ENCODE measurements at places on chromosomes 1 and 21.
A peak's percentile ranks its signal among the peaks of the same experiment; 100 is the strongest.

DNA sequence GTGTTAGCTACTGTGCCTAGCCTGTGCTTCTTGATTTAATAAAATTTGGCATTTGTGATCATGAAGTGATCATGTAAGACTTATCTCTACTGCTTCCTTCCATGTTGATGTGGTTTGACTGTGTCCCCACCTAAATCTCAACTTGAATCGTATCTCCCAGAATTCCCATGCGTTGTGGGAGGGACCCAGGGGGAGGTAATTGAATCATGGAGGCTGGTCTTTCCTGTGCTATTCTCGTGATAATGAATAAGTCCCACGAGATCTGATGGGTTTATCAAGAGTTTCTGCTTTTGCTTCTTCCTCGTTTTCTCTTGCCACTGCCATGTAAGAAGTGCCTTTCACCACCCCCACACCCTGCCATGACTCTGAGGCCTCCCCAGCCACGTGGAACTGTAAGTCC is at the start of gene OVAAL:
OVAAL (plus strand) TSS at position 301 of the 400 bp plus-strand sequence.
- DNase-seq, result no peak

- DNase-seq, result no peak
These were observed 52.3 kb downstream of the PLEKHA6 start for GRCh38 chr1:204307334-204307883.

DNA sequence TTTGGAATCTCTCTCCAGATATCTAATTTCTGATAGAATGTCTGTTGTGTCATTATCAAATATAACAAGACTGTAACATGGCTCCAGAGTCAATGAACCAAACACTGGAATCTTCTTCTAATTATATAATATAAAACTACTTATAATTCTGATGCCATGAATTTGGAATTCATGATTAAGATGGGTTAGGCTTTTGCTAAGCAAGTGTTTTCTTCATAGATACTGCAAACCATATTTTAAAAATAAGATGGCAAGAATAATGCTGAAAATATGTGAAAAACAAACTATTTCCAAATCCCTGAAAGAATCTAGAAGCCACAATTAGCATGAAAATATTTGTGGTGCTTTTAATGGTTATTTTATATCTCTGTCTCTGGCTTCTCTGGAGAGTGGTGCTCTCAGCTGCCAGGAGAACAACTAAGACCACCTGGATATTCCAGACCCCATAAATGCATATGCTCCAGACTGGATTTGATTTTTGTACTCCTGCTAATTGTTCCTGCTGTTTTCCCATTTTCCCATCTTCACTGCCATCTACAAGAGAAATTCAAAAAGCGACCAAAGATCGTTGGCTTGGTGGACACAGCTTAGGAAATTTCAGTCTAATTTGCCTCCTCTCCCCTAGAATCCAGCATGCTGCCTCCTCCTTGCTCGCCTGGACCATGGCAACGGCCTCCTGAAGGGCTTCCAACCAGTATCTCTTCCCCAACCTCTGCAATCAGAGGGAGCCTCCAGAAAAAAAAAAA is 418.9 kb downstream of the SETD4 start:
- no peak for DNase-seq

- no peak for DNase-seq
These were observed 7.9 kb downstream of the TFAP2E start for GRCh38 chr1:35580949-35581388.

GRCh38 chr1:44609412-44609767 is 64.9 kb downstream of the TMEM53 start:
- peak; percentile 20 for DNase-seq

DNA sequence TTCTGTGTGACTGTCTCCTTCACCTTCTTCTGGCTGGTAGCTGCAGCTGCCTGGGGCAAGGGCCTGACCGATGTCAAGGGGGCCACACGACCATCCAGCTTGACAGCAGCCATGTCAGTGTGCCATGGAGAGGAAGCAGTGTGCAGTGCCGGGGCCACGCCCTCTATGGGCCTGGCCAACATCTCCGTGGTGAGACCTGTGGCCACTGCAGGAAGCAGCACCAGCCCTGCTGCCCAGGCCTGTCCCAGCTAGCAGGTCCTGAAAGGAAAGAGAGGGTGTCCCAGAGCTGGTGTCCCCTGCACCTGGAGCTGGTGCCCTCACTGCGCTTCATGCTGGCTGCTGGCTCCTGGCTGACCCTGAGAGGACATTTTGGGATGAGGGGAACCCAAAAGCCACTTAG is 5.9 kb upstream of the ATXN7L2 start:
- DNase-seq, result no peak

- peak; percentile 21 for DNase-seq
These were observed 76.9 kb downstream of the EPS15 start for GRCh38 chr1:51442198-51442597.

GRCh38 chr1:248818505-248819374 is 7.0 kb downstream of the SH3BP5L start:
- peak; percentile 14 for DNase-seq

DNA sequence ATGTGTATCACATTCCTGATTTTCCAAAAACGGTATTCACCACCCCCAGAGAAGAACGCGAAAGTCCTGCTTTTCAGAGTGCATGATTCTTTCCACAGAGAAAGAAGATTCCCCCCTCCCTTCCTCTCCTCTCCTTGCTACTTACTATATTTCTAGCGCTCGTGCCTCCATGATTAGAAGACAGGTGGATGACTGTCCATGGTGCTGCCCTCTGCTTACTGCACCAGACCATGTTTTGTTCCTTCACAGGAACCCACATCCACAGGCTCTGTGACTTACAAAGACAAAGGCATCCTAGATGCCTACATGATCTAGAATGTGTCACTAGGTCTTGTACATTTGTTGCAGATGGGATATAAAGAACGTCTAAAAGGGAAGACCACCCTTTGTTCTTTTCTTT is 49.1 kb upstream of the ZNF648 start:
- peak; percentile 10 for DNase-seq

DNA sequence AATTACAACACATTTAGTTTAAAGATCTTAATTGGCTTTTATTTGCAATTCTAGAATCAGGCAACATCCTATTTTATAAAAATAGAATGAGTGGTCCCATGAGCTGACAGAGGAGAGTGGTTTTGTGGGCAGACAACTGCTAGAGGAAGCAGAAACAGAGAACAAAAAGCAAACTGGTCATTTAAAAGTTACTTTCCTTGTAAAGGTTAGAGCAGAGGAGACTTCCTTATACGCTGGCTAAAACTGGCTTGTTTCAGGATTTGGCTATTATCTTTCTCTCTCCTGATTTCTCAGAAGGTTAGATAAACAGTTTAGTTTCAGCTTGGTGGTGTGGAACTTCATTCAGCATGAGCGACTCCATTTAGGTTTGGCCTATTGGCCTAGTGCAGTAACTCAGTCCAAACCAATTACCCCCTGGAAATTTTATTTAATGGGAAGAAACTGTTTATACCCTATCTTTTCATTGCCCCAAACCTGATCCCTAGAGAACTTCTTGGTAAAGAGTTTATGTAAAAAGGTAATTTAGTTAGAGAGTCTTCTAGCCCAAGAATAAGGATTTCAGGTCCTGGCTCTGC is 32.2 kb upstream of the IL20 start:
- DNase-seq, result no peak

- no peak for DNase-seq
These were observed 147.4 kb upstream of the NRIP1 start for GRCh38 chr21:15212206-15212605.

DNA sequence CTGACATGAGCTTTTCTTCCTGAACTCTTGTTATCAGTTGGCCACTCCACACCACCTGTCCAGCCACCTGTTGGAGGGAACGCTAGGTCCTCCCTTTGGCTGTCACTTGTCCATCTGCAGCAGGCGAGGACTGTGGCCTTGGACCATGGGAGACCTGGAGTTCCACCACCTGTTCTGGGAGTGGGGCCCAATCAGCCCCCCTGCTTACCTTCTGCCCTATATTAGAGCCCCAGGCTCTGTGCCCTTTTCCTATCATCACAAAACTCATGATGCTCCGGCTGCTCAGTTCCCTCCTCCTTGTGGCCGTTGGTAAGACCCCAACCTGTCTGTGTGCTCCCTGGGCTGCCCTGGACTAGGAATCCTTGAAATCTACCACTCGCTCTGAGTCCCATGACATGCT is at the start of gene CELA3A:
CELA3A (plus strand) TSS at position 249 of the 400 bp plus-strand sequence; CDS start at position 267, 18 bp downstream.
- DNase-seq, result no peak

GRCh38 chr1:212612041-212612961 is 3.7 kb downstream of the ATF3 start:
- DNase-seq, result peak; percentile 25

DNA sequence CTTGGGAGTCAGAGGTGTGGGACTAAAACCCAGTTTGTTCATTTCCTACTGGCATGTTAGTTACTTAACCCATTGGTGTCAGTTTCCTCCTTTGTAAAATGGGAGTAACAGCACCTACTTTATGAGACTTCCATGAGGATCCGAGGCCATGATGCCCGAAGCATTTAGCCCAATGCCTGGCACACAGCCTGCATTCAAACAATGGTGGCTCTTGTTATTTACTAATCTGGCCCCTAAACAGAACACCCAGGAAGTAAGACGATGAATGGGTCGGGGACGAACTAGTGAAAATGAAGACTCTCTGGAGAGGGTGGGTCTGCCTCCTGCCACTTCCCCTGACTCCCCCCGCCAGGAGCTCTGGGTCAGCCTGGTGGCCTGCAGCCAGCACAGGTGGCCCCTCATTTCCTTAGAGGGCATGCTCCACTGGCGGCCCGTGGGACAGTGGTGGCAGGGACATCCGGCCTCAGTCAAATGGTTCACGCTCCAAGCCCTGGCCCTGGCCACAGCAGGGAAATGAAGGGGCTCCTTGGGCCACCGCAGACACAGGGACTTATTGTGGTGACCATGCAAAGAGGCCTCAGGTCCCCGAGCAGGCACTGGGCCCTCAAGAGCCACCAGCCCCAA is 9.5 kb upstream of the TAS1R2 start:
- DNase-seq, result no peak

GRCh38 chr1:8660411-8660828 is 157.0 kb downstream of the RERE start:
- no peak for DNase-seq

DNA sequence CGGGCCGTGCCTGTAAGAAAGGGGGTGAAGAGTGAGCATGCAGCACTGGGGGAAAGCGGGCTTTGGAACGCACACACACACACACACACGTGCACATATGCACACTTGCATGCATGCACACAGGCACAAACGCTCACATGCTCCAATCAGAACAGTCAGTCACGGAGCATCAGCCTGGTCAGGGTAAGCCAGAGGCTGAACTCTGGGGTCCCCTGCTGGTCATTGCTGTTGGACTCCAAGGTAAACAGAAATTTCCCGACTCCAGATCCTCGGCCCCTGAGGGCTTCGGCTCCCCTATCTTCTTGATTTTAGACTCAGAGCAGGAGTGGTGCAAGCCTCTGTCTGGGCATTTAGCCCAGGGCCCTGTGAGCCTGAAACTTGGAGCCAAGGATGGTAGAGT is 54.2 kb downstream of the SYT2 start:
- no peak for DNase-seq

DNA sequence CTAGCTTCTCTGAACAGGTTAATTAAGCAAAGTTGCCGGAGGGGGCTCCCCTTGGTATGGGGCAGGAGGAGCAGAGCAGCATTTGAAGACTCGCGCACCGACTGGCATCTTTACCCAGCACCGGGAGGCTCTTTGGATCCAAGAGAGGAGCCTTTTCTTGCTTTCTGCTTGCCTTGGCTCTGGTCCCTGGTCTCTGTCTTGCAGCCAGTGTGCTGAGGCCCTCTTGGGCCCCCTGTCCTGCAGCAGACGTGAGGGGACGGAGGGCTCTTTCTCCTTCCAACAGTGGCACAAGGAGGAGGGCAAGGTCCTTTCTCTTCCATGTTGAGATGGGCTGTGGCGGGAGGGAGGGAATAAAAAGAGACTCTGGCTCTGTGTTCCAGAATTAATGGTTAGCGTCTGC is 45.6 kb downstream of the ZBTB18 start:
- no peak for DNase-seq

DNA sequence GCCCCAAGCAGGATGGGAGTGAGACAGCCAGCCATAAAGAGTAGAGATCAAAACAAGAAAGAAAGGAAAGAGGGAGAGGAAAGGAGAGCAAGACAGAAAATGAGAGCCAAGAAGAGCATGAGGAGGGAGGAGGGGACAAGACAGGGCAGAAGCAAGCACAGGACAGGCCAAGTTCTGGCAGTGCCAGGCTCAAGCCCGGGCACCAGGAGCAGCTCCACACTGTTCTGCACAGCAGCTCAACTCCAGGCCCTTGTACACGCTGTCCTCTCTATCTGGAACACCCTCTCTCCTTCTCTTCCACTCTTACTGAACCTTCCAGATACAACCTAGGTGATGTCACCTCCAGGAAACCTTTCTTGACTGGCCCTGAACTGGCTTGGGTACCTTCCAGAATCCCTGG is 11.7 kb downstream of the IFFO2 start:
- DNase-seq, result no peak

DNA sequence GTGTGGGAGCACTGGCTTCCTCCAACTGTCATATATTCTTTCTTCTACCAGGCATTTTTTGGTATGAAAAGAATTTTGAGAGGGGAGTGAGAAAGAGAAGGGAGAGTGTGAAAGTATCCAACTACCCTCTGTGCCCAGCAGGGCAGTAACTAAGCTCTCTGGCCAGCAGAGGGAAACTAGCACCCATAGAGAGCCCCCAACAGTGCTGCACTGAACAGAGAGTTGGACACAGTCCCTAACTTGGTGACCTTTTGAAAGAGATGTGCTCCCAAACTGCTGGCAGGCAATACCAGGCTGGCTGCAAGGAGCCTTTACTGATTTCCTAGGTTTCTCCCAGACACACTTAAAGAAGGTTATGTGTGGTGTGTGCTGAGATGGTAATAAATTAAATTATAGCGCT is 118.8 kb upstream of the PBX1 start:
- no peak for DNase-seq

DNA sequence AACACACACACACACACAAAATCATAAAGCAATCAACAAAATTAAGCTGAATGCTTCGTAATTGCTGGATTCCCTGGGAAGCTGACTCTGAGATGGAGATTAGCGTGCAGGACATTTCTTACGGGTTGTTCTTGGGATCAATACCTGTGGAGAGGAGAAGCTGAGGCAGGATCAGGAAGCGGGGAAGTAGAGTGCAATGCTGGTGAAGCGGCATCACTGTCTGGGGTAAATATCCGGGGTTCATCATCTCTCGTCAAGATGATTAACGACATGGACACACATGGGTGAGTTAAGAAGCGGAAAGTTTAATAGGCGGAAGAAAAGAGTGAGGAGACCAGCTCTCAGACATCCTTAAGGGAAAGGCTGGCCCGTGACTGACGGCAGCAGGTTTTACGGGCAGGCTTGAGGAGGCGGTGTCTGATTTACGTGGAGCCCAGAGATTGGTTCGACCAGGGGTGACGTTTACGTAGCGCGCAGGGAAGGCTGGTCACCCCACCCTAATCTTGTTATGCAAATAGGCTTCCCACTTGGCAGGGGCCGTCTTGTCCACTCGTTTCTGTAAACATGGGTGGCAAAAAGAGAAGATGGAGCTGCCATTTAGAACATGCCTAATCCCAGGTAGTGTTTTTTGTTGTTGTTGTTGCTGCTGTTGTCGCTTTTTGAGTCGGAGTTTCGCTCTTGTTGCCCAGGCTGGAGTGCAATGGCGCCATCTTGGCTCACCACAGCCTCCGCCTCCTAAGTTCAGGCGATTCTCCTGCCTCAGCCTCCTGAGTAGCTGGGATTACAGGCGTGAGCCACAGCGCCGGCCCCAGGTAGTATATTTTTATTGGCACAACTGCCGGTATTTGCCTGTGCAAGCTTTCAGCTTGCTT is 135.6 kb upstream of the KCNJ15 start:
- no peak for DNase-seq

GRCh38 chr21:39874759-39875158 is 7.5 kb downstream of the PCP4 start:
- DNase-seq, result no peak
